ENCODE measurements at places on chromosomes 11 and 22.
A peak's percentile ranks its signal among the peaks of the same experiment; 100 is the strongest.

GRCh38 chr22:45102896-45103420, 60.8 kb upstream of the NUP50 start:
- DNase-seq: no peak

- DNase-seq: no peak
These were observed 195.7 kb downstream of the CTTN start for GRCh38 chr11:70594031-70594430.

DNA sequence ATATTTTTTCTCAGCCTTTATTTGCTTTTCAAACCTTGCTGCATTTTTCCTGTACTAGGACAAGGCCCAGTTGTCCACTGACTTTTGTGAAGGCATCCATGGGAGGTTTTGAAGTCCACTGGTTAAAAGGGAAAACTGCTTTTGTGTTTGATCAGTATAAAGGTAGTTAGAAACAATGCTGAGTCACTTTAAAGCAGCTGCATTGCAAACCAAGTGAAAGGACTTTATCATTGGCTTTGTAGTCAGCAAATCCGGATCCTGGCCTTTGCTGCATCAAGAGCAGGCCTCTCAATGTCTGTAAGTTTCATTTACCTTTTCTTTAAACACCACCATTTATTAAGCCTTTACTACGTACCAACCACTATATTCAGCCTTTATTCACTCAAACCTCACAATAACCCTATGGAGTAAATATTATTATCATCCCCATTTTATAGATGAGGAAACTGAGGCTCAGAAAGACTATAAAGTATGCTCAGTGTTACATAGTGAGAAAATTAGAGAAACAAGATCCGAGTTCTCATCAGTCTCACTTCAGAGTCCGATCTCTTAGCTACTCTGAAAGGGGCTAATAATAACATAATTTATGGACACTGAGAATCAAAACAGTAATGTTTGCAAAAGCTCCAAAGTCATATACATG, 60.6 kb upstream of the HSD17B12 start:
- no peak for DNase-seq

GRCh38 chr11:131288521-131289091, 81.8 kb upstream of the NTM start:
- peak; percentile 93 for DNase-seq

- DNase-seq: no peak
These were observed 7.8 kb downstream of the CD3E start for GRCh38 chr11:118312328-118312727.

- DNase-seq: no peak
These were observed 122.1 kb downstream of the BCR start for GRCh38 chr22:23302171-23303002.

DNA sequence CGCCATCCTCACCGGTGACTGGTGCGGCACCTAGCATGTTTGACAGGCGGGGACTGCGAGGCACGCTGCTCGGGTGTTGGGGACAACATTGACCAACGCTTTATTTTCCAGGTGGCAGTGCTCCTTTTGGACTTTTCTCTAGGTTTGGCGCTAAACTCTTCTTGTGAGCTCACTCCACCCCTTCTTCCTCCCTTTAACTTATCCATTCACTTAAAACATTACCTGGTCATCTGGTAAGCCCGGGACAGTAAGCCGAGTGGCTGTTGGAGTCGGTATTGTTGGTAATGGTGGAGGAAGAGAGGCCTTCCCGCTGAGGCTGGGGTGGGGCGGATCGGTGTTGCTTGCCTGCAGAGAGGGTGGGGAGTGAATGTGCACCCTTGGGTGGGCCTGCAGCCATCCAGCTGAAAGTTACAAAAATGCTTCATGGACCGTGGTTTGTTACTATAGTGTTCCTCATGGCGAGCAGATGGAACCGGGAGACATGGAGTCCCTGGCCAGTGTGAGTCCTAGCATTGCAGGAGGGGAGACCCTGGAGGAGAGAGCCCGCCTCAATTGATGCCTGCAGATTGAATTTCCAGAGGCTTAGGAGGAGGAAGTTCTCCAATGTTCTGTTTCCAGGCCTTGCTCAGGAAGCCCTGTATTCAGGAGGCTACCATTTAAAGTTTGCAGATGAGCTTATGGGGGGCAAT, 1.1 kb downstream of the NEAT1 start:
- DNase-seq: no peak

- peak; percentile 72 for DNase-seq
These were observed 397.3 kb downstream of the SHANK2 start for GRCh38 chr11:70854901-70855556.

DNA sequence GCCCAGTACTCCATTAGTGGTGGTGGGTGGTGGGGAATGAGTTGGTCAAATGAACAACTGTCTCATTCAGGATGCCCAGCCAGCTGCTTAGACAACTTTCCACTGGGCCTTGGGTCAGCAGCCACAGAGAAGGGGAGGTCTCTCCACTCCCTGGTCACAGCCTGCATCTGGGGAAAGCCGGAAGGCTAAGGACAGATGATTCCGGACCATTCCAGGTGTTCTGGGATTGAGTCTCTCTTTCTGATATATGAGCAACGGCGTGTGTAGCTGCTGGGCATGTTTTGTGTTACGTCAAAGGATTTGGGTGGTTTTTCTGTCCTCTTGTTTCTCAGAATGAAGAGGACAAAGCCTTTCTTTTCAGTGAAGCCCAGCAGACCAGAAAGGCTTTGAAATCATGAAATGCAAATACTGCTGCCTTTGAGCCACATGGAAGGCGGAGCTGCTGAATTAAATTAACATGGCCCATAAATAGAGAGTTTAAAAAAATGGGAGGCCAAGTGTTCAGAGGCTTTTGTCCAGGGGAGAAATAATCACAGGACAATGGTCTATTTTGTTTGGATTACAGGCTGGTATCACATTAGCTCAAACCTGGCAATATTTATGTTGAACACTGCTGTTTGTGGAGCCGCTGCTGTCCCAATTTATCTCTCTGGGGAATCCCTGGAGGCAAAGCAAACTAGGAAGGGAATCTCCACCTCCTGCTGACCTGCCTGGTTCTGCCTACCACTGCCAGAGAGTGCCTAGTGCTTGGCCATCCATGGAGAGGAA, 234.4 kb upstream of the E2F8 start:
- DNase-seq: no peak

DNA sequence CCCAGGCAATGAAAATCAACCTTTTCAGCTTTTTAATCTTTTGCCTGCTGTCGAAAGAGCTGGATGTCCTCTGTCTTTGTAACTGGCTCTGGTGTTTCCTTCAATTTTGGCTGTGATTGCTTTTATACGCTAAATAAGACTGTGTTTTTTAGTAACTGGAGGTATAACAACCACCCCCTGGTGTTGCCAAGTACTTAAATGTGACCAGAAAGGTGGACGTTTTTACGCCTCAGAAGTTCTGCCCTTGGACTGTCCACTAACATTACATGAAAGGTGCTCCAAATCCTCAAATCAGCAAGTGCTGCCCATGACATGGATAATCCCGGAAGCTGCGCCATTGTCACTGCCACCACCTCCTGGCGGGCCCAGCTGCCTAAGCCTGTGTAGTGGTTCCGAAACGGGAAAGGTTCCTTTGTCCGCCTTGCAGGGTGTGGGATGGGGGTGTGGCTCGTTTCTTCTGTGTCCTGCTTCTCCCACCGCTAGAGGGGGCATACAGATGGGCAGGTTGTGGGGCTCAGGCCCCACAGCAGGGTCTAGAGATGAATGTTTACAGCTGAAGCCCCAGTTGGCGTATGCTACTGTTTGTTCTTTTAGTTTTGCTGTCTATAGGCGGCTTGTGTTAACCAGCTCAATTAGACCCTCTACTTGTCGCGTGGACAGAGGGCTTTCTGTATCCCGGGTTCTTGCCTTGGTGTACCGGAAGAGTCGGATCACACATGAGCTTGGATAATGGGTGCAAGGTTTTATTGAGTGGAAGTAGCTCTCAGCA, 82.2 kb upstream of the SEPTIN5 start:
- no peak for DNase-seq

GRCh38 chr11:13874597-13874996, 87.9 kb upstream of the SPON1 start:
- no peak for DNase-seq

DNA sequence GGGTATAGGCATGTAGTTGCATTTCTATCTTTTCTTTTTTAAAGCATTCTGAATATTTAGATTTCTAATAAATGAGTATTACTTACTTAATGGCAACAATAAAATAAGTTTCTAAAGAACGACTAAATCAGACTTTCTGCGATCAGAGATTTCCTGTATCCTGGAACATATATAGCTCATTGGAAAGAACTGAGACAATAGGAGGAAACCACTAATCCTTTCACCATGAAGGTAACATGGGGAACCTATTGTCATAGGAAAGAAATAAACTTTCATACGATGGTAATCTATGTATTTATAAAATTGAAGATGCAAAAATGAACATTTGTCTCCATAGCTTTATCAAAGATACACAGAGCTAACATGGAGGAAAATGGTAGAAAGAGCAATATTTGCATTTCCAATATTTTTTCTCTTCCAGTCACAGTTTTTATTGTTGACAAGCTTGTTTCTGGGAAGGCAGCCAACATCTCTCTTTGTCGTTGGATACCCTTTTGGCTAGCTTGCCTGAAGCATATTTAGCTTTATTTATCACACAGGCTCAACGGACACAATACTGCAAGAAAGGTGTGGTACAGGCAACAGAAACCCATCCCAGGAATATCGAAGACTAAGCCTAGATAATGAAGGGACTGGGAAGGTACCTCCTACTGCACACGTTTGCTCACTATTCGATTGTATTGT, 293.3 kb upstream of the MPPED2 start:
- DNase-seq: peak; percentile 90

DNA sequence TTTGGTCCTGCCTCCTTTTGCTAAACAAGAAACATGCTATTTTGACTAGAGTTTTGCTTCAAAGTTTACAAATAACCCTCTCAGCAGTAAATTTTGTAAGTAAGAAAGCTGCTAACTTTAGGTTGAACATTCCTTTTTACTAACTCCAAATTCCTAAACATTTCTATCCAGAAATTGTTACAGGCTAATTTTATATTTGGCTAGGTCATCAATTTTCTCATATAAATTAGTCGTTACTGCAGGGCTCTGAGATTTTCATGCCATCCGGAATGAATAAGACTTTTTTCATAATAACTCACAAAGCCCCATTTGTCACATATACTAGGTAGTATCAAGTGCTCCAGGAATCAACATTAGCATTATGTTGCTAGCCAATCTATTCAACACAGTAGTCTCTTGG, 143.1 kb downstream of the METTL15 start:
- no peak for DNase-seq

GRCh38 chr11:6270584-6271246, 11.1 kb downstream of the CCKBR start:
- no peak for DNase-seq

- no peak for DNase-seq
These were observed 817.4 kb downstream of the NTM start for GRCh38 chr11:132187814-132188213.

- DNase-seq: no peak
These were observed 14.7 kb downstream of the MGAT3 start for GRCh38 chr22:39471381-39472141.

DNA sequence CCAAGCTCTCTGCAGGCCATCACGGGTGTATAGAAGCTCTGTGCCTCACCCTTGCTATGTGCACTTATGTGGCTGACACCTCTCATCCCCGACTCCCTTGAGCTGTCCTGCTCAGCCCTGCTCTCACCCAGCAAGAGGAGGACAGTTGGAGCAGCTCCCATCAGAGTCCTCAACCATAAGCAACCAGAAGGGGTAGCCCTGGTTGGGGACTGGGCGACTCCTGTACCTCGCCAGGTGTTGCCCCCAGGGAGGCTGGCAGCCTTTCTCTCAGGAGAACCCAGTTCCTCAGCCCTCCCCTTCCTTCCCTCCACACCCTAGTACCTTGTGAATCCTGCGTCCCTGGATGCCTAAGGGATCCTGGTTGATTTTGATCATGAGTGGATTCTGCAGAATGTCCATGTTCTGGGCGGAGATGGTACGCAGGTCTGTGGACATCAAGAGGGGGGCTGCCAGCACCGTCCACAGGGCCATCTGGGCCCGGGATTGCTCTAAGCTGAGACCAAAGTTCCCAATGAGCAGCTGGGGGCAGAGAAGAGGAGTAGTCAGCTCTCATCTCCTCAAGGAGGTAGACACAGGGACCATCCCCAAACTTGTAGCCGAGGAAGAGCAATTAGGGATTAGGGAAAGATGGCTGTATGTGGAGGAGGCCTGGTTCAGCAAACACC, 8.0 kb downstream of the NAGA start:
- no peak for DNase-seq

DNA sequence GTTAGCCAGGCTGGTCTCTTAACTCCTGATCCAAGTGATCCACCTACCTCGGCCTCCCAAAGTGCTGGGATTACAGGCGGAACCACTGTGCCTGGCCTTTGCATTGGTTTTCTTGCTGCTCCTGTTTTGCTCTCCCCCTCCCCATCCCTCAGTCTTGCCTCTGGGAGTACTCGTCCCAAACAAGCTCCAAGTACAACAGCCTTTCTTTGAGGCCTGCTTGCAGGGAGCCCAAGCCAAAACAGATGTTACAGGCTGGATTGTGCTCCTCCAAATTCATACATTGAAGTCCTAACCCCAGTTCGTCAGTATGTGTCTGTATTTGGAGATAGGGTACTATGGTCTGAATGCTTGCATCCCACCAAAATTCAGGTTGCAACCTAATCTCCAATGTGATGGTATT, 8.6 kb downstream of the IGLL1 start:
- no peak for DNase-seq

- no peak for DNase-seq
These were observed 34.9 kb downstream of the P4HA3 start for GRCh38 chr11:74276581-74276980.

DNA sequence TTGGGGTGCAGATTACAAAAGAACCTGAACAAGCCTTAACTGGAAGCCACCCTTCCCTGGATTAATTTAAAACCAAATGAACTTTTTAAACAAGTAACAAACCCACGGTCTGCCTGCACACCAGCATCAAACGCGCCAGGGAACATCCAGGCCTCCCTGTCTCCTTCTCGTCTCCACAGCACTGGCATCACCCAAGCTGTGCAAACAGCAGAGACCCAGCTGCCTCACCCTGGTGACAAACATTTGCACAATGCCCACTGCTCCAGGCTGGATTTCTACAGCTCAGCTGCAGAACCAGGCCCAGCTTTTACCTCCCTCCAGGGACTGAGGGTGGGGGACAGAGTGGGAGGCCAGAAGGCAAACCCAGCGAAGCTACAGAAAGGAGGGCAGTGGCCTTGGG, 7.0 kb downstream of the RPL3 start:
- DNase-seq: no peak

GRCh38 chr11:70348608-70349007, 49.7 kb upstream of the CTTN start:
- no peak for DNase-seq

- no peak for DNase-seq
These were observed 9.7 kb downstream of the CHRM1 start for GRCh38 chr11:62911137-62912130.

DNA sequence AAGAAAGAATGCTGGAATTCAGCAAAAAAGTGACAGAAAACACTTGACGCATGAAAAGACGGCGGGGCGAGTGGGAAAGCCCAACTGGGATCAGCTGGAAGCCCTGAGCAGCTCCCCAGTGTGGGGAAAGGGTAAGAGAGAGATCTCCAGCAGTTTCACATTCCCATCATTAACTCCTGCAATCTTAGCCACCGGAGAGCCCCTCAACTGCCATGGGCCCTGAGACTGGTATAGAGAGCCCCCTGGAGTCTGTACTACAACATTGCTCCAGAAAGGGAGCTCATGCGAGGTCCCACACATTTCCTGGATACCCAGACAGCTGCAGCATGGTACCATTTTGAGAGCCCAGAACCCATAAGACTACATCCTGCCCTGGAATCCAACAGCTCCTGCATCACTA, 31.1 kb downstream of the MRGPRX4 start:
- no peak for DNase-seq
